ENCODE measurements at places on chromosomes 2 and 18.

DNA sequence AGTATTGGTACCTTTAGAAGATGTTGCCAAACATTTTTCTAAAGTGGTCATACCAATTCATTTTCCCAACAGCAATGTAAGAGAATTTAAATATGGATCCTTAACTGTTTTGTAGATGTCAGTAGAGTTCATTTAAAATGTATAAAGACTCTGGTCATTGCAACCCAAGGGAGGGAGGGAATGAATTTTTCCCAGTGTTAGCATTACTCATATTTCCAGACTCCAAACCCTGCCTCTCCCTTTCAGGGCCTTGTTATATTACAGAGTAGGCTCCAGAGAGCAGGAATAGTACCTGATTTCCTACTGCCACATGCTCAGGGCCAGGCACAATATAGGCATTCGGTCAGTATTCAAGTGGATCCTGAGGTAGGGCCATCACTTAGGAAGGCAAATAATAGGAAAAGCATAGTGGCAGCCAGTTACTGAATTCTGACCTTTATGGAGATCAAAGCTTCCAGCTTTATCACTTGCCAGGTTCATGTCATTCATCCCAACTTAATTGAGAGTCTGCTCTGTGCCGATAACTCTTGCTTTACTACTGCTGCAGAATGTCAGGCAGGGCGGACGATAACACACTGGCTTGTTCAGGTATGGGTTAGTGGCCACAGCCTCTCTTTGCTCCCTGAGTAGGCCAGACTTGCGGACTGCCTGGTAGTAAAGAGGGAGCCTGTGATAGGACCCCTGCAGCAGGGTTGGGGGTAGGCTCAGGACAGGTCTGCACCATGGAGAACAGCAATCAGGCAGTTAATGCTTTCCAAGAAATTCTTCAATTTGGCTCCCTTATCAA, 75.3 kb downstream of the OSBPL6 start:
- no peak for DNase-seq

GRCh38 chr2:187658952-187659525, 104.8 kb upstream of the TFPI start:
- DNase-seq = no peak

GRCh38 chr2:47504174-47504810, 101.3 kb downstream of the MSH2 start:
- no peak for DNase-seq

GRCh38 chr18:5979971-5980457, 84.7 kb upstream of the TMEM200C start:
- DNase-seq = no peak

DNA sequence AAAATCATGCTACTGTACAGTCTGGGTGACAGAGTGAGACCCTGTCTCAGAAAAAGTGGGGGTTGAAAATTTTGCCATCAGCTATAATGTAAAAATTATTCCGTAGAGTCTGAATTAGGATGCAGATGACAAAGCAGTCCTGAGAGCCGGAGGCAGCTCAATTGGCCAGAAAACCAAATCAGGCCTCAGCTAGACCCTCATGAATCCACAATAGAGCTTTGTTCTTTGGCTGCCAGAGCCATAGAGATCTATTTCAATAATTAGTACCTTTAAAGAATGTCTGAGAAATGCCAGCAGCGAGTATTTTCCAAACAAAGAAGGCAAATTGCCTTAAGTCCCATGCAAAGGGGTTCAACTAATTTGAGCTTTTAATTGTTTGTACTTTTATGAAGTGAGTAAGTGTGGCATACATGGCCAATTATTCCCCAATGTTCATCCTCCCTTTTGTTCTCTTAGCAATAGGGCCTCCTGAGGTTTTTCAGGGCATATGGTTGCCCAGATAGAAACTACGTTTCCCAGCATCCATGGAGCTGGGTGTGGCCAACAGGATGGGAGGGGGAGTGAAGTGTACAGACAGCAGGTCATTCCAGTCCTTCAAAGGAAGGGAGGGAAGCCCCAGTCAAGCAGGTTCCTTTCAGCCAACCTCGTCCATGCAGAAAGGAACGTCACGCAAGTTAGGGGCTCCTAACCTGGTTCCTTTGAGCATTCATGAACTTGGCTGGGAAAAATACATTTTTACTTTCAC, 211.3 kb upstream of the APCDD1 start:
- no peak for DNase-seq

DNA sequence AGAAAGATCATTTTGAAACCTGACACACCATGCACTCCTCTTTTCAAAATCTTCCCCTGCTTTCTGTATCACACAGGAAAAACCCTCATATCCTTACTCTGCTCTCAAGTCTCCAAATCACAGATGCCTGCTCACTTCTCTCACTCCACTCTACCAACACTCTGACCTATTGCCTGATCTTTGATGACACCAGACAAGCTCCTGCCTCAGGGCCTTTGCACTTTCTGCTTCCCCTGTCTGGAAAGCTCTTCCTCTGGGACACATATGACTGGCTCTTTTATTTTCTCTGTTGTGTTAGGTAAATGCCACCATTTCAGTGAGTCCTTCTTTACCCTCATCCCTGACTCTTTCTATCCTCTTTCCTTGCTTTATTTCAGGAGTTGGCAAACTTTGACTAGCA, 1300.7 kb upstream of the ZEB2 start:
- no peak for DNase-seq

DNA sequence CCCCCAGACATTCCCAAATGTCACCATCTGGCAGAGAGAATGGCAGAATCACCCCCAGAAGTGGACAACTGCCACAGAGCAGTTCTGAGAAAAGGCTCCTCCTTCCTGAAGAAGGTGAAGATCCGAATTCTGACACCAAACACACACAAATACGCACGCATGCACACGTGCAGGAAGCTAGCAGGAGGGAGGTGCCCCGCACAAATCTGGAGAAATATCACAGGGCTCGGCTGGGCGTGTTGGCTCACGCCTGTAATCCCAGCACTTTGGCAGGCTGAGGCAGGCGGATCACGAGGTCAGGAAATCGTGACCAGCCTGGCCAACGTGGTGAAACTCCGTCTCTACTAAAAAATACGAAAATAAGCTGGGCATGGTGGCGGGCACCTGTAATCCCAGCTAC, 38.5 kb upstream of the ATG16L1 start:
- DNase-seq = no peak

DNA sequence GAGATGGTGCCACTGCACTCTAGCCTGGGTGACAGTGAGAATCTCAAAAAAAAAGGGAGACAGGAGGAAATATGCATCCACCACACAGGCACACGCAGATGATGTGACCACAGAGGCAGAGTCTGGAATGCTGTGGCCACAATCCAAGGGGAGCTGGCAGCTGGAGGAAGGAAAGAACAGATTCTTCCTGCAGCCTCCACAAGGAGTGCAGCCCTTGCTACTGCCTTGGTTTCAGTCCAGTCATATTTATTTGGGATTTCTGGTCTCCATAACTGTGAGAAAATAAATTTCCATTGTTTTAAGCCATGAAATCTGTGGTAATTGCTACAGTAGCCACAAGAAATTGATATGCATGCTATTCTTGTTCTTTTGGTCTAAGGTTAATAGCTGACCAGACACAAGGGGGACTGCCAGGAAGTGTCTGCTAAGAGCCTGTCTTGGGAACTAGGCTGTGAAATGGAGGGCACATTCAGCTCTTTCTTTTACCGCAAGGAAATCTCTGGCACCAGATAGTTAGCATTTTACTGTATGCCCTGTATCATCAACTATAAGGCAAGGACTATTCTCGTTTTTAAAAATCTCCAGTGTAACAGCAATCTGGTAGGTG, 133.1 kb upstream of the SEC11C start:
- no peak for DNase-seq

GRCh38 chr2:197927994-197928393, 123.6 kb downstream of the PLCL1 start:
- DNase-seq = no peak

- DNase-seq = no peak
These were observed 182.8 kb downstream of the NBAS start for GRCh38 chr2:15378148-15378908.

DNA sequence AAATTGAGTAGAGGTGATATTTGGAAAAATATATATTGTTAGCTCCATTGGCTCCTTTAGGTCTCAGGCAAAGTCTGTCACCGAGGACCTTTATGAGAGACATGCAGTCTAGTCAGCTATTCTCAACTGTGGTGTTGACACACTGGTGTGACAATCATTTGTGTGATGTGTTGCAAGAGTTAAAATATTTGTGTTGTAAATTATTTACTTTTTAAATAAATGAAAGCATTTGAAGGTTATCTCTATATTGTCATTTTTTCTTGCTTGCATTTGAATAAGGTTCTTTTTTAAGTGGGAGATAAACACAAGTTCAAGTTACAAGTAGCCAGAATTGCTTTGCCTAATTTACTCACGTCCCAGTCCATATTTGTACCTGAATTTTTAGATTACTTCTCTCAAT, 4.3 kb downstream of the REL start:
- DNase-seq = no peak

DNA sequence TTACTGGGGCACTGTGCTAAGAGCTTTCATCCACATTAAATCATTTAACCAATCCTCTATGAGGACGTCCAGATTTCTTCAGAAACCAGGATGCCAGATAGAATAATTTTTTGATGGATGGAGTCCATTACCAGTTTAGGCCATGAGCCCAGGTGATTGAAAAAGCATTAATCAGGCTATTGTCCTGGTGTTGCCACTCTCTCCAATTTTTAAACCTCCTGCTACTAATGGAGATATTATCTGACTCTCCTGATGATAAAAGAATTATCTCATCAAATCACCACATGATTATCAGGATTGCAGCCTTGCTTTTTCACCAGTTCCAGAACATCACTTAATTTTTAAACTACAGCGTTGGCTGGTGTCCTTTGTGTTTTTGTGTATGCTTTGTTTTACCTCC, 402.2 kb downstream of the CLIP4 start:
- no peak for DNase-seq

Measured in NCI-H2081 treated with DMSO at 0.1 percent for 48 hours (cell line).